ENCODE measurements at places on chromosomes 11 and 22.

GRCh38 chr11:128825050-128825784 lies 41.9 kb downstream of the KCNJ1 start:
- no peak for DNase-seq

- no peak for DNase-seq
Measured at GRCh38 chr22:20997536-20998257, 4.2 kb downstream of the THAP7 start.

GRCh38 chr11:72723508-72723907 lies 28.7 kb downstream of the ARAP1 start:
- no peak for DNase-seq

DNA sequence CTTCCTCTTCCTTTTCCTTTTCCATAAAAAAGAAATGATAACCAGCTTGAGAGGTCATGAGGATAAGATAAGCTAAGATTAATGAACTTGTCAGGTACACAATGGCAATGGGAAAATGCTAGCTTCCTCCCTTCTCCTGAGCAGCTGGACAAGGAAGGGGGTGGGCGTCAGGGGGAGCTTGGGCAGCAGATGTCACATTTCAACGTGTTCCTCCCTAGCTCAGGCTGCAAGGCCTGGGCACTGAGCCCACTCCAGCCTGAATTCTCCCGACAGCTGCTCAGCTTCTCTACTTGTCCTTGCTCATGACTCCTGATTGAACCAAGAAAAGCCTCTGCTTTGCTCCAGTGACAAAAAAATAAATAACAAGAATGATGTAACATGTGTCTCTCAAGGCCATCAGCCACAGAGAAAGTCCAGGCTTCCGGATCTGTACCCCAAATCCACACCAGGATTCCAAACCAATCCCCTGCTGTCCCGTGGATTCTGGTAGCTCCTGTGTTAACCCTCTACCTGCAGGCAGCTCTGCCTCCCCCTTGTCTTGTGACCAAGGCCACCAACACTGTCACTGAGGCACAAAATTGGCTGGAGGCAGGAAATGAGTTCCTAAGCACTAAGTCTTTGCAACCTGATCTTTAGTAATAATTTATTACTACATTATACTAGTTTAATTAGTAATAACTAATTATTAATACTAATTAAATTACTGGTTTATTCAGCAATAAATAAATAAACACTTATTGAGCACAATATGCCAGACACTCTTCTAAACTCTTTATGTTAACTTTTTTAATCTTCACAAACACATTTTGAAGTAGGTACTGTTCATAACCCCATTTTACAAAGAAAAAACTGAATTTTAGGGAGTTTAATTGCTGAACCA lies 146.5 kb downstream of the CCDC34 start:
- DNase-seq = peak; percentile 25

DNA sequence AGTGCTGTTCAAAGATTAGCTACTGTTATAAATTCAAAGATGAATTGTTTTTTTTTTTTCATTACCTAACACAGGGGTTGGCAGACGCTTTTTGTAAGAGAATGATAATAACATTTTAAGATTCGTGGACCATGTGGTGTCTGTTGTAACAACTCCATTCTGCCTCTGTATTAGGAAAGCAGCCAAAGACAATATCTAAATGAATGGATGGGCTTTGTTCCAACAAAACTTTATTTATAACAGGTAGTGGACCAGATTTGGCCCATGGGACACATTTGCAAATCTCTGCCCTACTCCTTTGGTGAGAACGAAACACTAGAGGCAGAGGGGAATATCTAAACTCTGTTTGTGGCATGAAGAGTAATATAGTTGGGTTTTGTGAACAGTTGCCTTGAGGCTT lies 83.6 kb upstream of the BLID start:
- DNase-seq = no peak

- DNase-seq = peak; percentile 71
Measured at GRCh38 chr22:48695251-48695650, 1132.4 kb downstream of the BRD1 start.

DNA sequence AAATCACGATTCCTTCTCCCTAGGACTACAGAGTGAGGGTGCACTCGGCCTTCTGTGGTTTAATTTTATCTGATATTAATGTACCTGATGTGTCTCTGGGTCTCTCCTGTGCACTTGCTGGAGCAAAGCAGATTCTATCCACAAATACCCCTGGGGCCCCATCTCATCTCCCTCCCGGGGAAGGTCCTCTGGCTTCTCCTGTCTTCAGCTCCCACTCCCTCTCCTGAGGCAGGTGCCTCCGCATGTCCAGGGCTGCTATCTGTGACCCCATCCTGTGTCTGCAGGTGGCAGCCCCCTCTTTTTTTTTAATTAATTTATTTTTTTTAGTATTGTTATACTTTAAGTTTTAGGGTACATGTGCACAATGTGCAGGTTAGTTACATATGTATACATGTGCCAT lies 558.7 kb downstream of the BRD1 start:
- DNase-seq = no peak
